ENCODE measurements at places on chromosomes 5 and 9.
A peak's percentile ranks its signal among the peaks of the same experiment; 100 is the strongest.

- peak; percentile 57 for DNase-seq
Observed at GRCh38 chr5:16690243-16690852, 73.6 kb upstream of the RETREG1 start.

GRCh38 chr9:113221800-113222481 is 597 bp downstream of the SLC31A1 start:
- DNase-seq: no peak

DNA sequence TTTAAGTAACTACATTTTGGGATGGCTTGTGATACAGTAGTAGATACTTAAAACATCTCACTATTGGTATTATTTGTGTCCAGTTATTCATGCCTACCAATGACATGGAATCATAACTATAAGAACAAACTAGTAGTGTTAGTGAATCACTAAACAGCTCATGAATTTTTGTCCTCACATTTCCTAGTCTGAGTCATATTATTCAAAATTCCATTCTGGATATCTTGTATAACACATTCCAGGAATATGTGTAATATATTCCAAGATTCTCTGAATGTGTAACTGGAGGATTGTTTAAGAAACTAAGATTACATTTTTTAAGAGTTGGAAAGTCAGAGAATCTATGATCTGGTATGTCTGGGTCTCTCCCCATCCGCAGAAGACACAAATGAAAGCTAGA is 565.3 kb upstream of the ZNF608 start:
- peak; percentile 81 for DNase-seq

- no peak for DNase-seq
Observed at GRCh38 chr5:72606525-72606924, 99.3 kb upstream of the ZNF366 start.

DNA sequence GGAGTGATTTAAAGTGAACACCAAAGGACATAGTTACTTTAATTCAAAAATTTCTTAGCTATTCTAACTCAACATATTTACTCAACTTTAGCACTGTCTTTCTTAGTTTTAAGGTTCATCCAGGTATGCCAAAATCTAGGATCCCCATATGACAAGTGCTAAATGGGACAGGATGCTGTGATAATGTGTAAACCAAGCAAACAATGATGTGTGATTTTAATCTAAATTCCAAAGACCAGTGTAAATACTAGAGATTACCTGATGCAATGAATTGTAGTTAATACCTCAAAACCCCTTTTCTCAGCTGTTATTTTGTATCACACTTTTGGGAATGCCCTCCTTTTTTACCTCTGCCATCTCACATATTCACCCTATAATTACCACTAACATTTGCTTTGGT is 26.8 kb upstream of the ISOC1 start:
- DNase-seq: no peak

GRCh38 chr5:138955013-138955660 is 80.0 kb upstream of the LRRTM2 start:
- DNase-seq: no peak

GRCh38 chr9:72733895-72734294 is 212.5 kb downstream of the TMC1 start:
- peak; percentile 60 for DNase-seq

DNA sequence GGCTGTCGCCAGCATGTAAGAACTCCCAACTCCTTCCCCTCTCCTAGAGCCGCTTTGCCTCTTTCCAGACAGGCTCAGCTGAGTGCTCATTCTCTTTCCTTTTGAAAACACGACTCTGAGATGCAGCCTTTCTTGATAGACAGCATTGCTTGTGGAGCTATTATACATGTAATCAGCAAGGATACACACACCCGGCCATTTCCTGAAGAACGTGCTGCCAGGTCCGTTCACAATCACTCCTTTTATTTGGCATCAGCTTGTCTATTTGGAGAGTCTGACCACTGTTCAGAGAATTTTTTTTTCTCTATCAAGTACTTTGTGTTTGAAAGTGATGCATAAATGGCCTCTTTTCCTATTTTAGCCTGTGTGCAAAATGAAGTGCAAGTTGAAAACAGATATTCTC is 328.7 kb downstream of the MARCHF11 start:
- no peak for DNase-seq

DNA sequence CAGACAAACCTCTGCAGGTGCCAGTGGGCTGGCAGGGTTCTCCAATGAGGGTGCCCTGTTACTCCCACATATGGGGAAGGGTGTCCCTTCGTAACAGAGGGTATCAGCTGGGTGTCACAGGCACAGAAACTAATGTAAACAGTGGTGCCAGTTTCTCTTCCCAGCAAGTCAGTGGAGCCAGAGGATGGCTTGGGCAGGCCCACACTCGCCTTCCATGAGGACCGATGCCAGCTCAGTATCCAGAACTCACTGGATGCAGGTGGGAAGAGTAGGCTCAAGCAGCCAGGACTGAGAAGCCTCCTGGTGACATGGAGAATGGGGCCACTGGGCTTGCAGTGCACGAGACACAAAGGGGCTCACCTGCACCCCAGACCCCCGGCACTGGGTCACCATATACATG is 30.4 kb downstream of the FSTL4 start:
- no peak for DNase-seq

DNA sequence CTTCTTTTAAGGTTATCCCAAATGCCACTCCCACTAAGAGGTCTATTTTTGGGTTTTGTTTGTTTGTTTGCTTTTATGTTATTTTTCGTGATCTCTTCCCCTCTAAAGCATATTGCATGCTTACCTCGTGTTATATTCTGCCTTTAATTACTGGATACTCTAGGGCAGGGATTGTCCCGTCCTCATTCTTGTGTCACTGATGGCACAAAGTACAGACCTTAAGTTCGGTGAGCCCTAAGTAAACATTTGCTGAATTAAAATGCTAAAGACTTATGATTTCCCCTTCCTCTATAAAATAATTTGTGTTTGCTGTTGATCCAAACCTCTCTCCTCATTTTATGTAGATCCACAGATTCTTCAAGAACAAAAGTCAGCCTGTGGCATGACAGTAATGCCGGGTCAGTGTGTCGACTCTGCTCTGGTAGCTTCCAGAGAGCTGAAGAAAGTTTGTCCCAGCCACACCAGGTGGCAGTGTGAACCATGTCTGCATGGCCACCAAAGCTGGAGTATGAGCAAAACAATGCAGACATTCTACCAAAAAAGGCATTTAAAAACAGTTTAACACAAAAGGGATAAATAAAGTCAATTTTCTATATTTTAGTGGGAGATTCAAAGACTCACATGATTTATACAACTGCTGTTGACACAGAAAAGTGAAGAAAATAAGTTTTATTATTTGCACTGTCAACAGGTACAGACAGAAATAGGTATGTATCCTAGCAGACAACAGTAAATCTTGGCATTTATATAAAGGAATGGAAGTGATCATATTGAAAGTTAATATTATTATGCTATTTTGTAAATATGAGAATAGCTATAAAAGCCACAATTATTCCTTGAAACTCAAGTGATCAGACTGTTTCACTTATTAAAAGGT is 17.9 kb upstream of the POC5 start:
- DNase-seq: peak; percentile 17

DNA sequence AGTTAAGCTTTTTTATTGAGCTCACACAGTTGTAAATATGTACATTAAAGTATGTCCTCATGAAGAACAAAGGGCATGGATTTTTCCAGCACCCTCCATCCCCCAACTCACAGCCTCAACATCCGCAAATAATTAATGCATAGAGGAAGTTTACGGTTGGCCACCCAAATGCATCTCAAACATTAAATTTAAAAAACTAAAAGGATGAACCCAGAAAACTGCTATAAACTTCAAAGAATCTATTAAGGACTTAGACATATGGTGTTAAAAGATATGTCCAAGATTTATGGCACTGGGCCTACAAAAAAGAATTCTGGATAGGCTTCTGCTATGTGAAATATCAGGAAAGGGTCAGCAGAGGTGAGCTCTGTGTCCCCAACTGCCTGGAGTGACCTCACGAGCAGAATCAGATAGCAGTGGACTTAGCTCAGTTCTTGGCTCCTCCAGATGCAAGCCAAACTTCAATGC is 54.0 kb upstream of the TNC start:
- no peak for DNase-seq

- DNase-seq: peak; percentile 45
Observed at GRCh38 chr9:127083138-127083980, 39.1 kb downstream of the ANGPTL2 start.

- DNase-seq: peak; percentile 61
Observed at GRCh38 chr9:106800701-106801270, 62.2 kb upstream of the ZNF462 start.

- DNase-seq: no peak
Observed at GRCh38 chr5:148735301-148735835, 81.0 kb upstream of the HTR4 start.
